ENCODE measurements at places on chromosomes 16 and 17.

DNA sequence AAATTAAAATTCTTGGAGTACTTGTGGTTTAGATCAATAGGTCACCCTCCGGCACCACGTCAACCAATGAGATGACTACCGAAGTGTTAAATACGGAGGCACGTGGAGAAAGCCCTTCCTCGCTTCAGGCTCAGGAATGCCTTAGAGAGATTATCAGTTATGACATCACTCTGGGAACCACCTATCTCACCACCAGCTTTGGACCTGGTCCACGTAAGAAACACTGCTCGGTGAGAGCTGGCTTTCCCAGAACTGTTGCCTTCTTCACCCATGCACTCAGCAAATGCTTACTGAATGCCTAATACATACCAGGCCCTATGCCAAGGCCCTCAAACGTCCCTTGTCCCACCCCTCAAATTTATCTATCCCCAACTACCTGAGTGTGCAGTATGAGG is 71.3 kb downstream of the SMG6 start:
- DNase-seq, result no peak

DNA sequence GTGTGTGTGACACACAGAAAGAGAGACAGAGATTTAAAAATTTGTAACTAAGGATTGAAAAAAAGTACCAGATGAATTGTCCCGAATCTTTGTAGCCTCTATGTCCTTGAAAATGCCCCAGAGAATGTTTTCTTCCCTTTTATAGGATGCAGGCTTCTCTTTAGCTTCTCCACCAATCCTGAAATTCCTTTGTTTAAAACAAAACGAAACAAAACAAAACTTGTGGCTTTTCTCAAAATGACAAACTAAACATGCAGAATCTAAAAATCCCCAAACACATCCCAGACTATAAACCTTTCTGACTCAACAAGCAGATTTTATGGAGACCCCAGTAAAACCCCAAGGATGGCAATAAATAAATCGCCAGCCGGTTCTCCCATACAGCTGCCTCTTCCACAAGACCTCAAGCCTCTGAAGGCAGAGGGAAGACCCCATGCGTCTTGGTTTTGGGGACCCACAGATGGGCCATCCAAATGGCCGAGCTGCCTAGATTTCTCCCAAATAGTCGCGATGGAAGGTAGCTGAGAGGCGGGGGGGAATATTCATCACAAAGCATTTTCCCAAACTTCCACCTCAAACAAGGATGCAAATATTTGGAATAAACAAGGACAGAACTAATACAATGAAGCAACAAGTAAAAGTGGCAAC is 269.5 kb upstream of the FOXF1 start:
- no peak for DNase-seq

DNA sequence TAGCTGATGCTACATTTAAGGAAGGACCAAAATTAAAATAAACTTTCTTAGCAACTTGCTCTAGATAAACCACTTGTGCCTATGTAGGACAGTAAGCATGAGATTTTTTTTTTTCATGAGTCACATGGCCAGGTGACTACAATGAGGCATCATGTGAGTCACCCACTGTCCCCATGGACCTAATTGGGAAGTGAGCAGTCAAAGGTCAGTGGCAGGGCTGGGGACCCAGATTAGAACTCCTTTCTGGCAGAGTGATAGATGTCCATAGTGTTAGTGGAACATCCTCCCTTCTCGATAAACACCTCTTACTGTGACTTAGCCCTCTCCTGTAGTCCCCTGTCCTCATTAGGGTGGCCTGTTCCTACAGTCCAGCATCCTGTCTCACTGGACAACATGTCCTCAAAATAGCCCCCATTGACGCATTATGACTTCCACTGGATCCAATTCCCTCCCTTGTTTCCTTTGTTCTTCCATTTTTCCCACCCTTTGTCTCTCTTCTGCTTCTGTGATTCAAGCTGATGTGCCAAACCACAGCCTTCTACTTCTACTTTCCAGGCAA is 12.4 kb downstream of the ITGB3 start:
- DNase-seq, result no peak

- no peak for DNase-seq
Observed at GRCh38 chr16:21610006-21610544, 10.7 kb downstream of the METTL9 start.

- DNase-seq, result no peak
Observed at GRCh38 chr16:27720731-27721530, 171.0 kb downstream of the KATNIP start.

- no peak for DNase-seq
Observed at GRCh38 chr16:1097800-1098199, 1.8 kb upstream of the C1QTNF8 start.

DNA sequence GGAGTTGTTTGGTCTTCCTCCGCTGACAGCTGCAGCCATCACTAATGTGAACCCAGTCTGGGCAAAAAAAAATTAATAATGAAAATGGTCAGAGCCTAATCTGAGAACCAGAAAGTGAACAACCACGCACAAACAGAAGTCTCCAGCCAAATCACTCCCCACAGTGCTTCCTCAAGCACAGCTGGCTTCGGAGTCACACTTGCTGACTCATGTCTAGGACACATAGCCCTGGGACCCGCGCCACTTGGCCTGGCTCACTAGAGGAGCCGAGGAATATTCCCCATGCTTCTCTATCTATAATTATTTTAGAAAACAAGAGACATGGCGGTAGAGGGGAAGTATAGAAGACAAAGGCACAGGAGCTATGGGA is 109.1 kb downstream of the ZFHX3 start:
- DNase-seq, result no peak

DNA sequence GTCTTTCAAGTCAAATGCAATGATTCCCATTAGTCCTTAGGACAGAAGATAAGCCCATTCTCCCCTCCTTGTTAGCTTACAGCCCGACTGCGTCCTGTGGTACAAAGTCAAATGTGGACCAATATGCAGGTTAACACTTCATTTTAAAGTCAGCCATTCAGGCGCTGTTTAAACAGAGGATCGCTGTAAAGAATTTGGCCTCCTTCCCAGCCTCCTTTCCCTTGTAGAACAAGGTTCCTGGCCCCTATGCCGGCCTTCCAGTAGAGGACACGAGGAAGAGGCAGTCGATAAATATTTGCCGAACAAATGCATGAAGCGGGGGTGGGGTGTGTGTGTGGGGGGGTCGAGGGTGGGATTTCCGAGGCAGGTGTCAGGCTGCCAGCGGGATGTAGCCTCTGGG is 4.3 kb downstream of the SDK2 start:
- no peak for DNase-seq

DNA sequence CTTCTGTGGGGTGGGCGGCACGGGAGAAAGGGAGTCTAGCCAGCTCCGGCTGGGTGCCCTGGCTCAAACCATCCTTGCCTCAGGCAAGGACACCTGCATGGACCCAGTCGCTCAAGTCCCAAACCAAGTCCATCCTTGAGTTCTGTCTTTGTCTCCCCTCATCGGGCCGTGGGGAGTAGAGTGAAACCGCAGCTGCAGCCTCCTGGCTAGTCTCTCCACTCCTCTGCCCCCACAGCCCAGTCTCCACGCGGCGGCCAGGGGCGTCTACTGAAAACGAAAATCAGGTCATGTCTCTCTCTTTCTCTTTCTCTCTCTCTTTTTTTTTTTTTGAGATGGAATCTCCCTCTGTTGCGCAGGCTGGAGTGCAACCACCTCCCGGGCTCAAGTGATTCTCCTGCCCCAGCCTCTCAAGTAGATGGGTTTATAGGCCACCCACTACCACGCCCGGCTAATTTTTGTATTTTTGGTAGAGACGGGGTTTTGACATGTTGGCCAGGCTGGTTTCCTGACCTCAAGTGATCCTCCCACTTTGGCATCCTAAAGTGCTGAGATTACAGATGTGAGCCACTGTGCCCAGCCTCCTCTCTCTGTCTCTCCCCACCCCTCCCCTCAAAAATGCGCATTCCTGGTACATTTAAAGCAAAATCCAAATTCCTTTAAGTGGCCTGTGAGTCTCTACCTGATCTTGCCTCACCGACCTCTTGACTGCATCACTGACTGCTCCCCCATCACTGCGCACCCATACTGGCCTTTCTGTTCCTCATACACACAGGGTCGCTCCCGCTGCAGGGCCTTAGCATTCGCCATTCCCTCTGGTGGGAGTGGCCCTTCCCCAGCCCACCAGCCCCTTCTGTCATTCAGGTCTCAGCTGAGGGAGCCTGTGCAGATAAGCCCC is 17.7 kb upstream of the RMI2 start:
- peak; percentile 80 for DNase-seq

GRCh38 chr16:78045865-78046581 is 23.7 kb downstream of the CLEC3A start:
- DNase-seq, result no peak

DNA sequence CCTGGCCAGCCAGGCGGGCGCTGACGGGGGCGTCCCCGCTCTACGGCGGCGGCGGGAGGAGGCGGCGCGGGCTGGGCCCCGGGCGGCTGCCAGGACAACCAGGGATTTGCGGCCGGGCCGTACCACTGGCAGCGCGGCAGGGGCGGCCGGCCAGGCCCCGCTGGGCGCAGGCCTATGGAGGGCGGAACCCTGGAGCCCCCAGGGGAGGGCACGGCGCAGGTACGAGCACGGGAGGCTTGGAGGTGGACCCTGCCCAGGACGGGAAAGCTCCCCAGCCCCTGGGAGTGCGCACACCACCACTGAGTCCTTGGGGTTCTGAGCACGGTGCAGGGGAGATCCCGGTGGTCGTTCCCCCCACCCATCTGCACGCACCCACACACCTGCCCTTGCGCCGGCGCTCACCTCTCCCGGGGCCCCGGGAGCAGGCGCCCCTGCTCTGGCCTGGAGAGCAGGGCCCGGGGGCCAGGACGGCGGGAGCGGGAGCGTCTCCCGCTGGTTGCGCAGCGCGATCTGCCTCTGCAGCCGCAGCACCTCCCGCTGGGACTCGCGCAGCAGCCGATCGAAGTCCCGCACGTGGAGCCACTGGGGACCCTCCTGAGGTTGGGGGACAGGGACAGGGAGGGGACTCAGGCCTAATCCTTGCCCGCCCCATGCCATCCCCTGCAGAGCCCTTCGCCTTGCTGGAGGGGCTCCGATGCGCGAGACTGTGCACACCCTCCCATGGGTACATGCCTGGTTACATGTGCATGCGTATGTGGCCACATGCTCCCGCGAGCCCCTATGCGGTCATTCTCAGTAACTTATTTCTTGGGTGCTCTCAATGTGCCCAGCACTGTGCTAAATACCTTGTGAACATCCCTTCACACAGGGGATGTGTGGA is 3.9 kb downstream of the TSPOAP1 start:
- DNase-seq, result peak; percentile 46

GRCh38 chr16:18959031-18959505 is 24.7 kb upstream of the TMC7 start:
- DNase-seq, result no peak

DNA sequence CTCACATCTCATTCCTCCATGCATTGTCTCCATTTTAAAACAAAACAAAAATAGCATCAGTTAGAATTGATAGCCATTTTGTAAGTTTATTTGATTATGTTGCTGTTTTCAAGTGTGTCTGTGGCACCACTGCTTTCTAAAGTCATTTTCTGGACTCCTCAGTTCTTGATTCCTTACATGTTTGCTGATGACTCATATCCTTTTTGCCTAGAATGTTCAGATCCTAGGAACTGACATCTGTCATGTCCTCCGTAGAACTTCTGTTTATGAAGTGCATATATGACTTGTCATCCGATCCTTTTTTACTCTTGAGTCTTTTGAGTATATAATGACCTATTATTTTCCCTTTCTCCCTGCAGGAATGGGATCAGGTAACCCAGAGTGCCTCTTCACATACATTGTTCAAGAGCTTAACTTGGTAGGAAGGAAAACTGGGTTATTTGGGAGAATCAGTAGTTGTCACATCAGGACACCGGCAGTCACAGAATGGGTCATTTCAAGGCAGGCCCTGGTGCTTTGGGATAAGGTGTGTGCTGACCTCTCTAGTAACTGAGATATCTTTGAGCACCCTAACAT is 69.2 kb downstream of the MAP2K4 start:
- no peak for DNase-seq

- DNase-seq, result no peak
Observed at GRCh38 chr16:9964426-9964825, 217.8 kb downstream of the GRIN2A start.

GRCh38 chr17:40177275-40177874 is at the start of gene RAPGEFL1:
TSS of gene RAPGEFL1 (plus strand) at chr17:40177470. CDS start at chr17:40177862, 392 bp downstream.
- DNase-seq, result peak; percentile 88

DNA sequence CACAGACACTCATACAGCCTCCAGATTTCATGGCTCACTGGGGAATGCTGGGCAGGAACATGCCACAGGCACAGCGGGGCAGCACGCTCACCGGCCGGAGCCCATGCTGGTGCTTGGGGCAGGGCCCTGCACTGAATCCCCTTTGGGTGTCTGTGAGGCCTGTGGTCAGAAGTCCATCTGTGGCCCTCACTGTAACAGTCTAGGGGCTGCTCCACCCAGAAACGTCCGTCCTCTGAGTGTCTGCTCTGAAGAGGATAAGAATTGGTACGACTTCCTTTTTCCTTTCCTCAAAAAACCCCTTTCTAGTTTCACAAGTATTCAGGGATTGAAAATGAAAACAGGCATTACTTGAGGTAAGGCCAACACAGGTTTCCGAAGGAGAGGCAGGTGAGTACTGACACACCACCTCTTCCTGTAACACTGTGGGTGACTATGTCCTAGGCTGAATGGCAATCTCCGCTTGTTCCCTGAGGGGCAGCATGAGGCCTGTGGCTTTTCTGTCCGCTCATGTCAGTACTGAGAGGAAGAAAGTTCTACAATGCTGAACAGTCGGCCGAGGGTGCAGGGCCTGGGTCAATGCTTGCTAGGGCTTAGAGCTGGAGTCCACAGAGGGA is 42.5 kb downstream of the TMEM11 start:
- peak; percentile 23 for DNase-seq

GRCh38 chr16:10619271-10619849 is 39.0 kb upstream of the EMP2 start:
- peak; percentile 19 for DNase-seq

DNA sequence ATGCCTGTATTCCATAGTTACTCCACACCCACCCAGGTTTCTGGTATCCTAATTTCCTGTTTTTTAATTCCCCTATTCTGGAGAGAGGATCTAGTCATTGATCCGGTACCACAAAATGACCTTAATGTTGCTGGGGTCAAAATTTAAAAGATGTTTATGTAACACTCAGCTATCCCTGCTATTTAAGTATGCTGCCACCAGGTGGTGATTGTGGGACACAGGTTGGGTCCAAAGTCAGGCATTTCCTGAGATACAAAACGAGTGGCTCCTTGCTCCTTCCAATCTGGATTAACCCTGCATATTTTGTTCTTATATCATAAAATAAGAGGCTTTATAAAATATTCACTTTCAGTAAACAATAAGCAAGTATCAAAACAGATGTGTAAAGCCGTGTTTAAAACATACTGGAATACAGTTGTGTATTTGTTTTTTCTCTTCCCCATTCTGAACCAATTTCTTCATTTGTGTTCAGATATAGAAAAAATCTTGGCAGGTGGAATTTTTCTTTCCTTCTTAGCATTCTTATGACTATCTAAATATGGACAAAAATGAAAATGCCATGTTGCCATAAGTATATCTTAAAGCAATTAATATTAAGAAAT is 16.3 kb downstream of the HS3ST4 start:
- DNase-seq, result no peak

Measured in B cell (primary cell).